Large intestine (tissue), 12 donors: ENCODE measurements at places on chromosomes 1 and 21. TPM values are rescaled to one million over a fixed set of nuclear protein-coding genes. Genes with fewer than 3 reads are reported as not detected.

Gene AMIGO1
- 2.0 TPM for polyA plus RNA-seq

GRCh38 chr1:180892272-180892671, 20.4 kb upstream of the KIAA1614 start:
- no peak for DNase-seq

GRCh38 chr1:59442492-59442891, 145.6 kb downstream of the FGGY start:
- no peak for DNase-seq

GRCh38 chr21:42705346-42705745, 51.9 kb downstream of the PDE9A start:
- no peak for DNase-seq

DNA sequence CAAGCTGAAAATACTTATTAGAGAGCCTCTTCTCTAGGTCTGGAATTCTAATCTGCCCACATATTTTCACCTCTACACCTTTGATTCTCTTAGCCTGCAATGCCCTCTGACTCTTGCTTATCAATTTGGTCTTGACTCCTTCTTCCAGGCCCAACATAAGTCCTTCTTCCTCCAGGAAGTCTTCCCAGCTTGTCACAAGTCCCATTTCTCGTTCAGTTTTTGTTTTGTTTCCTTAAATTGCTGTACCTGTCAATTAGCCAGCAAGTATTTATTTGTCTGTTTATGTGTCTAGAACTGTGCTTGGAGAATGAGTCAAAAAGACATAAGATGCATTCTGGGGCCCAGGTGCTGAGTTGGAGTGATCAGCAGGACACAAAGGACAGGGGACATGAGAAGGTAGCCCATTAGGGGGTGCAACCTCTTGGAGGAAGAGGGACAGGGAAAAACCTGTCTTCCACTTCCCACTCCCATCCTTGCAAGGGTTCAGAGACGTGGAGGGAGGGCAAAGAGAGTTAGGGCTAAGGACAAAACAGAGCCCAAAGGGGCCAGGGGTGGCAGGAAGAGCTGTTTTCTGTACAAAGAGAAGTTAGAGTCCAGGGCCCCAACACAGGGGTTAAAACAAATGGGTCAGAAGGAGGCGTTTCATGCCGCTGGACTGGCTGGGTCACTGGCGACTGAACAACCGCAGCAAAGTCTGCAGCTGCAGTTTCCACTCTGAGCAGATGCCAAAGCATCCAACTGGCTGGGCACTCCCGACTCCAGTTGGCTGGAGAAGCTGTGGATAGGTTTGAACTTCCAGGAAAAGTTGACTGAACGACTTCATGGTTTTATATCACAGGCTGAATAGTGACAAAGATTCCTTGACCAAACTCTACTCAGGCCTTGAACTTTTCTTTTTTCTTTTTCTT, 10.7 kb upstream of the CNR2 start:
- DNase-seq = no peak

Gene ADORA3
- 2.9 TPM for polyA plus RNA-seq

DNA sequence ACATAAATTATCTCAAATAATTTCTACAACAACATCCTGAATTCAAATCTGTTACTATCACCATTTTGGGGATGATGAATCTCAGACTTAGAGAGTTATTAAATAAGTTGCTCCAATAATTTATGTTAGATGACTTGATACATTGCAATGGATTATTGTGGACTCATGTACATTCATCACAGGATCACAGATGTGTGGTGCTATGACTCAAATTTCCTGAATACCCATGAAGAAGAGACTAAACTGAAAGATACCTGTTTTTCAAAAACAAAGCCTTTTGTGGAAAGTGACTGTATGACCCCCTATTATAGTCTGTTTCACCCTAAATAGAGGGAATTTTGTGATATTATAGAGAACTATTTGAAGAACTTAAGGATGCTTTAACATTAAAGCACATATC, 315.0 kb downstream of the PLA2G4A start:
- DNase-seq = no peak

Gene CGN
- 145 TPM for polyA plus RNA-seq

DNA sequence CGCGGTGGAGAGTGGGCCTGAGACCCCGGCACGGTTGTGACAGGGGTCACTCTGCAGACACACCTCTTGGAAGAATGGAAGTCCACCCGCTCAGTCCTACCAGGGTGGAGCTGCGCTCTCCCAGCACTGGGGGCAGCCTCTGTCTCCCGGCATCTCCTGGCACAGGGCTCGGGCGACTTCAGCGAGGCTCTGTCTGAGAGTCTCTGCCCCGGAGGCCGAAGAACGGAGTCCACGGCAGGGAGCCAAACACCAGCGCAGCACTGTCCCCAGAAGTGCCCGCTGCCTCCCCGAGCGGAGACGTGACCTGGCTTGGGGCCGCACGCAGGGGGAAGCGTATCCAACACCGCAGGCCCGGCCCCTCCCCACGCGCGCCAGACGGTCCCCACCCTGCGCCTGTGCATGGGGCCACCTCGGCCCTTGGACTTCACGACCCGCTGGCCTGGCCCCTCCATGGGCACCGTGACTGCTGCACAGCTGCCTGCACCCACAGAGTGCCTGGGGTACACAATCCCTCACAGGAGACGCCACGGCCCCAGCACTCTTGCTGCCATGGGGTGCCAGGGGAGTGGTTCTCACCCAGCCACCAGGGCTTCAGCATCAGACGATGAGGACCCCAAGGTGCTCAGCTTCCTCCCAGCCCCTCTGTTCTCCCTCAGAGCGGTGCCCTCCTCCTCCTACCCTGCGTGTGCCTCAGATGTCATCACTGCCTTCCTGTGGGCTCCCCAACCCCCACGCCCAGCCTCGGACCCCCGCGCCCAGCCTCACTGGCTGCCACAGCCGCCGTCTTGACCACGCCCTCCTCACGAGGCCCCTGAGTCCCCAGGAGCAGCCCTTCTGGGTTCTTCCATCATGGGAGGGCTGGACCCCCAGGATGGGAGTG, 14.9 kb upstream of the RNF223 start:
- no peak for DNase-seq

DNA sequence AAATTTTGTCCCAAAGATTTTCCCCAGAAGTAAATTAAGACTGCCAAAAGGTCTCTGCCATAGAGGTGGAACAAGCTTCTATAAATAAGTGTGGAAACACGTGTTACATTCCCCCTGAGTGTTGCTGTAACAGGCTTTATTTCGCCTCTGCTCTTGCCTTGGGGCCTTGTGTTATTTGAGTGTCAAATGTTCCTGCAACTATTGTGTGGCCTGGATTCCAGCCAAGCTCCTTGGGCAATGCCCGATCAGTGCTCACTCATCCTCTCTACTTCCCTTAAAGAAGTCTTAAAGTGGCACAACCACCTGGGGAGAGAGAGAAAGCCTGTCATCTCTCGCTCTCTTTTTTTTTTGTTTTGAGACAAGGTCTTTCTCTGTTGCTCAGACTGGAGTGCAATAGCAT, 156.7 kb downstream of the NR5A2 start:
- DNase-seq = no peak

Gene OR6N1
- polyA plus RNA-seq = not detected
